ENCODE measurements at places on chromosomes 7 and 10.

- DNase-seq = no peak
These were observed 270.3 kb upstream of the AOAH start for GRCh38 chr7:36994456-36995112.

DNA sequence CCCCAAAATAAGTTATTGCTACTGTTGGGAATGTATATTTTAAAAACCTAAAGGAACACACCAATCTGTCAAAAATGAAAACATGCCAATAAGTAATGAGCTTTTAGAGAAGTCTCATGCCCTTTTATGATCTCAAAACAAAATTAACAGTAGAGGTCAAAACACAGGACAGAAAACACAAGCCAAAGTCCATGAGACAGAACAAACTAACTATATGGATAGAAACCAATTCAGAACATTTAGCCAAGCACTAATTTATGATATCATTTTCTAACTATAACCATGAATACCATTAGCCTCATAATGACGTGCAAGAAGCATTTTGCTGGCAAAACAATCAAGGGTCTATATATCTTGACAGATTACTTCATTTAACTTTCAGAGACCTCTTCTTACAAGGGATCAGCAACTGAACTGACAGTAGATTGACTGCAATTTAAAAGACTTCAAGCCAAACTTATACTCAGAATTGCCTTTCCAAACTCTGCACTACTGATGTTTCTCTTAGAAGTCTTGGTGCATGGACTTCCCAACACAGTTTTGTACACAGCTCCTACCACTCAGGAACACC, 200.9 kb downstream of the DOCK4 start:
- no peak for DNase-seq

GRCh38 chr10:114683593-114683992, 25.5 kb upstream of the ABLIM1 start:
- DNase-seq = no peak

GRCh38 chr7:4202154-4202736, 479.9 kb upstream of the FOXK1 start:
- no peak for DNase-seq

DNA sequence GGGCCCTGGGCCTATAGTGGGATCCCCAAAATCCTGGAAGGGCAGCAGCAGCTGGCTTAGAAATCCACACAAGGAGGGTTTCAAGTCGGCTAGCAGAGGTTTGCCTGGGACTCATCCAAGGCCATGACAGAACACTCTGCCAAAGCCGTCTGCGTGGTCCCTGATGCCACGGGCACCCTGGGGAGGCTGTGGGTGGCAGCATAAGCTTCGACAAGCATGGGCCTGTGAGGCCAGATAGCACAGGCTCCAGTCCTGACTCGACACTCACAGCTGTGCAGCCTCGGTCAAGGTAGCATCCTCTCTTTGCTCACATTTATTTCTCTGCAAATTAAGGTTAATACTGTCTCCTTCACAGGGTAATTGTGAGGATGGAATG, 138.3 kb downstream of the JCAD start:
- no peak for DNase-seq

DNA sequence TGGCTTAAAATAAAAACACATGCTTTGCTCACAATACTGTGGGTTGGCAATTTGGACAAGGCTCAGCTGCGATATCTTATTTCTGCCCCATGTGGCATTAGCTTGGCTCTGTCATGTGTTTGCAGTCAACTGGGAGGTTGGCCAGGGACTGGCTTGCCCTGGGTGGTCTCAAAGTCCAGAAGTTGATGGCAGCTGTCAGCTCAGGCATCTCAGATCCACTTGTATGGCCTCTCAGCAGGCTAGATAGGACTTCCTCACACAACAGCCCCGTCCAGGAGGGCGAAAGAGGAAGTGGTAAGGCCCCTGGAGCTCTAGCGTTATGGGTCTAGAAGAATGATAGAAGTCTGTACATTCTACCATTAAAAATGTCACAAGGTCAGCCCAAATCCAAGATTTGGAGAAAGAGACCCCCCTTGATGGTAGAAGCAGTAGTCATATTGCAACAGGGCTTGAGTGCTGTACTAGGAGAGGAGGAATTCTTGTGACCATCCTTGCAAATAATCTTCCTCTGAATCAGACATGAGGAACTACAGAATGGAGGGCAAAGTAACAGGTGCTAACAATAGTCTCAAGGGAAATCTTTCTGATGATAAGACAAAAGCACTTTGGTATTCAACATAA, 166.2 kb downstream of the FAM107B start:
- no peak for DNase-seq

- no peak for DNase-seq
These were observed 221.9 kb upstream of the SEMA3C start for GRCh38 chr7:81140775-81141174.

- DNase-seq = no peak
These were observed 20.2 kb downstream of the SLC16A12 start for GRCh38 chr10:89515031-89515841.

DNA sequence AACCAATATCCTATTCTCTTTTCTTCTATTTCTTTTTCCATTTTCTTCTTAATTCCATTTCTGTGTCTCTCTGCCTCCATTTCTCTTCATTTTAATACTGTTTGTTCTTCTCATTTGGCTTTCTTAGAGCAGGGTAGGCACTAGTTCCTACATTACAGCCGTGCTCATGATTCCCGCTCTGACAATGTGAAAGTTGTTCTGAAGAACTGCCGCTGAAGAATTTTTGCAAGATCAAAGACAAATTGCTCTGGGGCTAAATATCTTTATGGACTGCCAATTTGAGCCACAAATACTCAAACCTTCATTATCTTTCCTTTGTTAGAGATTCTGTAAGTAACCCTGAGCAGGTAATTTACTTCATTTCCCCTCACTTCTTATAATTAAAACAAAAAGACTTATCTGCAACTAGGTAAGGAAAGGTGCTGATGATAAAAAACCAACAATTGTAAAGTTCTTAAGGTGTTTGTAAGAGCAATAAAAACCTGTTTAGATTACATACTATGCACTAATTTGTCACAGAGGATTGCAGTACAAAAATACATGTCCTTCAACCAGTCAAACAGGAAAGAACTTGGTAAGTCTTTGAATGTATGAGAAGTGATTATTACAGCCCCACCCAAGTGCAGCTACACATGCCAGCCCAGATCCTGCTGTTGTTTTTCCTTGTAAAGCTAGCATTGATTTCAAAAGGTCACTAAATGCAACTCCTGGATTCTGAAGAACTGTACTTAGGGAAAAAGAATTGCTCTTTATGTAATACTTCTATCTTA, 127.5 kb downstream of the COL28A1 start:
- DNase-seq = no peak
